Stimulated activated naive B cell treated with anti-CD40 and anti-IgM and Interleukin-4, amounts not matched to agents 10 μg/mL and 1 μg/mL and 100 μg/mL, for 72 hours (primary cell): ENCODE measurements at places on chromosomes 1 and 21.

DNA sequence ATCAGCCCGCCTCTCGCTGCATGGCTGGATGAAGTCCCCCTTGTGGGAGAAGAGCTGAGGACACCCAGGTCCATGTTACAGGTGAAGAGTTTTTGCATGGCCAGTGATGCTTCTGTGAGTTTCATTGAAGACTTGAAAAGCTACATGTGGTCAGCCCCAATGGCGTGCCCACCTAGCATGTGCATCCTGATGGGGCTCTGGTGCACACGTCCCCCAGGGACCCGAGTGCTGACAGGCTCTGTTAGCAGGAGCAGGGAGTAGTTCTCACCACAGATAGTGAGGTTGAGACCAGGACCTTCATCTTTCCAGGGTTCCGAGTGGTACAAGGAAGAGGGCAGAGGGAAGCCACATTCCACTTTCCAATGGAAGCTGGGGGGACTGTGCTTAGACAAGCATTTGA is 184.8 kb upstream of the C1orf174 start:
- DNase-seq, result no peak

GRCh38 chr21:26777166-26777565 is 68.0 kb downstream of the ADAMTS1 start:
- DNase-seq, result no peak

DNA sequence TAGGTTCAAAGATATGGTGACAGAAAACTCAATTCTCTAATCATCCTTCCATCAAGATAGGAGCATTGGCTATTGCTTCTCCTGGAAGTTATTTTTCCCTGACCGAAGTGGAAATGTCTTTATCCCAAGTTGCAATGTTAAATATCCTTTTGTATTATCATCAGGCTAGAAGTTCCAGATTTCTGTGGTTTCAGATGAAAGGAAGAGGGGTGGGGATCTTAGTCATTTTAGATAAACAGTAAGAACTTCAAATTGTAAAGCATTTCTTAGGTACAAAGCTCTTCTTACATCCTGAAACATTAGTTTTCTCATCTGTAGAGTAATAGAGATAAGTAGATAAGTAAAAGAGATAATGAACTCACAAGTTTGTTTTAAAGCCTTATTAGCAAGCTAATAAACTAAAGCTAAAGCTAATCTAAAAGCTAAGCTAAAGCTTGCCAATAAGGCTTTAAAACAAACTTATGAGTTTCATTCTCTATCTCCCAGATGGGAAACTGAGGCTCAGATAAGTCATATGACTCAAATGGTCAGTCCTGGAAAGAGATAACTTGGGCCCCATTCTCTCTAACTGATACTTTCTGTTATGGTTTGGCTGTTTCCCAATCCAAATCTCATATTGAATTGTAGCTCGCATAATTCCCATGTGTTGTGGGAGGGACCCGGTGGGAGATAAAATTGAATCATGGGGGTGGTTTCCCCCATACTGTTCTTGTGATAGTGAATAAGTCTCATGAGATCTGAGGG is 99.2 kb upstream of the KCNK2 start:
- DNase-seq, result no peak

DNA sequence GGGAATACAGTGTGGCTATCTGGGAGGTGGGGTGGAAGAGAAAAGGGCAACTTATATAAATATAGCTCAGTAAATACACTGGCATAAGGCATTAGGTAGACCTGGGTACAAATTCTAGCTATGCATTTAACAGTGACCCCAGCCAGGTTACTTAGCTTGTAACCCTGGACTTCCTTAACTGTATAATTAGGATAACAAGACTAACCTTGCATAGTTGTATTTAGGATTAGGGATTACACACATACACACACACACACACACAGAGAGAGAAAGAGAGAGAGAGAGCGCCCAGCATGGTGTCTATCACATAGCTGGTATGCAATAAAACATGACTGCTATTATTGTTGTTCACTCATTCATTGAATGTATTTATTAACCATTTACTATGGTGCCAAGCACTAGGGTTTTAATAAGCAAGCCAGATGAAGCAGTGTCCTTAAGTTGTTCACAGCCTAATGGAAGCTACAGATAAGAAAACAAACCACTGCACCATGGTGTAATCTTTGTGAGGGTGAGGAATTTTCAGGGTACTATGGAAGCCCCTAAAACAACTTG is 251.4 kb downstream of the ZNF648 start:
- DNase-seq, result no peak

- DNase-seq, result no peak
These were observed 200.3 kb downstream of the PBX1 start for GRCh38 chr1:164759144-164759920.

- DNase-seq, result no peak
These were observed 54.9 kb downstream of the CAPZB start for GRCh38 chr1:19430121-19431068.

DNA sequence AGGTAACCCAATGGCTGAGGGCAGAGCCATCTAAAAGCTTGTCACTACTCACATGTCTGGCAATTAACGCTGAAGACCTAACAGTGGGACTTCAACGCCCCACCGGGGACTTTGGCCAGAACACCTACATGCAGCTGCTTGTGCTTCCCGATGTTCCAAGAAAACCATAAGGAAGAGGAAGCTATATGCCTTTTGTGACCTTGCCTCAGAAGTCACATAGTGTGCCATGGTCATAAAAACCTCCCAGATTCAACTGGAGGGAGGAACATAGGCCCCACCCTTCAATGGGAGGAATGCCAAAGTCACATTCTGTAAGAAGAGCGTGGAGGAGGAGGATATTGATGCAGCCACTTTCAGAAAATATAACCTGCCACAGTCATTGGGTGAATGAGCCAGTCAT is 147.8 kb upstream of the MAGI3 start:
- no peak for DNase-seq

- no peak for DNase-seq
These were observed 43.7 kb downstream of the SRSF11 start for GRCh38 chr1:70264839-70265238.

DNA sequence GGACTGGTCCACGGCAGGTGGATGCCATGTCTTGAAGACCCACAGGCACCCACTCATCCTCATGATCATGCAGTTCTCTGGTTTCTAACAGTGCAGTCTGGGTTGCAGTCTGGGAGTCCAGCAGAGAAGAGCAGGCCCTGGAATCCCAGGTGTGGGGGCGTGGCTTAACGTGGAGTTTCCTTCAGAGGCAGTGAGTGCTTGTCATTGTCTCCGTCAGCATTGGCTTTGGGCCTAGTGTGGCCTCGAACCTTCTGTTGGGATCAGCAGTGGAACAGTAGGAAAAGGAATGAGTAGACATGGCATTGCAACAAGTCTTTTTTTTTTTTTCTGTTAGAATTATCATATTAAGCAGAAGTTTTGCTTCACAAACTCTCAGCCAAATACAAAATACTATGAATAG is 12.8 kb downstream of the LGALS8 start:
- no peak for DNase-seq

GRCh38 chr1:31978843-31979400 is 34.7 kb upstream of the KHDRBS1 start:
- no peak for DNase-seq
